ENCODE measurements at places on chromosomes 1 and 21.

DNA sequence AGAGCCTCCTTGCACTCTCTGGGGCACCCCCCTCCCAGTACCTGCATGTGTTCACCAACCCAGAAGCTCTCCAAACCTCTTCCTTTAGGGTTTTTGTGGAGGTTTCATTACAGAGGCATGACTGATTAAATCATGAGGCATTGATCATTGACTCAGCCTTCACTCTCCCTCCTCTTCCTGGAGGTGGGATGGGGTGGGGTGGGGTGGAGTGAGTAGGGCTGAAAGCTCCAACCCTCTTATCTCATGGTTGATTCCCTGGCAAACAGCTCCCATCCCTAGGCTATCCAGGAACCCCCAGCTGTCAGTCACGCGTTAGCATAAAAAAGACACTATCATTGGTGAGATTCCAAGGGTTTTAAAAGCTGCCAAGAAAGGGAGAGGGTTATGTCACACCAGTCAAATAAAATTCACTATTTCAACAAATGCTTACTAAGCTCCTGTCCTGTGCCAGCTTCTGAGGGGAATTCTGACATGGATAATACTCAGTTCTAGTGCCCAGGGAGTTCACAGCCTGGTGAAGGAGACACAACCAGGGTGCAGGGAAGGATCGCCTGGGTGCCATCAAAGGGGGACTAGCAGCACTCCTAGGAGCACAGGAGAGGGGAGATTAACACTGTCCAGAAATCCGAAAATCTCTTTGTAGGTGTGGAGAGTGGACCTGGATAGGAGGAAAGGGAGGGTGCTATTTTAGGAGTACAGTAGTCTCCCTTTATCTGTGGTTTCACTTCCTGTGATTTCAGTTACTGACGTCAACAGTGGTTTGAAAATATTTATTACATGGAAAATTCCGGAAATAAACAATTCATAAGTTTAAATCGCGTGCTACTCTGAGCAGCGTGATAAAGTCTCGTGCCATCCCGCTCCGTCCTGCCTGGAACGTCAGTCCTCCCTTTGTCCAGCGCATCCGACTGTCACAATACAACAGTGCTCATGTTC lies 6.8 kb upstream of the IL24 start:
- DNase-seq: peak; percentile 54

- DNase-seq: no peak
Observed at GRCh38 chr21:42164818-42165217, 54.1 kb upstream of the ABCG1 start.

DNA sequence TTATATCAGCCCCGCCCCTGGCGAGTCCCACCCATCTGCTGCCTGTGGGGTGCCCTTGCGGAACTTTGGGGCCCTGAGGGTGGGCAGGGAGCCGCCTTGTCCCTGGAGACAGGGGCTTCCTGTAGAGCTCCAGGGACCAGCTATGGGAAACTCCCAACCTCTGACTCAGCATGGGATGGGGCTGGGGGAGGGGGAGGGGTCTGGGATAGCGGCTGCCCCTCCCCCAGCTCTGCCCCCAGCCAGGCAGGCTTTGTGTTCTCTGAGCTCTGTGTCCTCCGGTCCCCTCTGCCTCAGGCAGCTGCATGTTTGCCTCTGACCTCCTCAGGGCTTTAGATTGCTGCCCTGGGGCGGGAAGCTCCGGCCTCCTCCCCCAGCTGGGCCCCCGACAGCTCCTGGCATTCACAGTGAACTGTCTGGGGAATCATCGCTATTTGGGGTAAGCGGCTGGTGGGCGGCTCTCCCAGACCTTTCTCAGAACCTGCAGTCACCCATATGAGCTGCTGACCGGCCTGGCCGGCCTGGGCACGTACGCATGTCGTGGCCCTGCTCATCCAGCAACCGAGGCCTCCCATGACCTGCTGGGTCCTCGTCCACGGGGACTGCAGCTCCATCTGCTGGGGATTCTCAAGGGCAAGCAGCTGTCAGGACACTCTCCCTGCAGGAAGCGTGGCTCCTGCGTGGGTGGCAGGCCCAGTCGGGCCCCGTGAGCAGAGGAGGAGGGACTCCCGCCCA lies 17.1 kb downstream of the ARHGEF16 start:
- DNase-seq: peak; percentile 77

GRCh38 chr21:45412909-45413611 lies 8.1 kb downstream of the COL18A1 start:
- no peak for DNase-seq

GRCh38 chr1:203536980-203537455 lies 43.1 kb downstream of the OPTC start:
- peak; percentile 71 for DNase-seq

DNA sequence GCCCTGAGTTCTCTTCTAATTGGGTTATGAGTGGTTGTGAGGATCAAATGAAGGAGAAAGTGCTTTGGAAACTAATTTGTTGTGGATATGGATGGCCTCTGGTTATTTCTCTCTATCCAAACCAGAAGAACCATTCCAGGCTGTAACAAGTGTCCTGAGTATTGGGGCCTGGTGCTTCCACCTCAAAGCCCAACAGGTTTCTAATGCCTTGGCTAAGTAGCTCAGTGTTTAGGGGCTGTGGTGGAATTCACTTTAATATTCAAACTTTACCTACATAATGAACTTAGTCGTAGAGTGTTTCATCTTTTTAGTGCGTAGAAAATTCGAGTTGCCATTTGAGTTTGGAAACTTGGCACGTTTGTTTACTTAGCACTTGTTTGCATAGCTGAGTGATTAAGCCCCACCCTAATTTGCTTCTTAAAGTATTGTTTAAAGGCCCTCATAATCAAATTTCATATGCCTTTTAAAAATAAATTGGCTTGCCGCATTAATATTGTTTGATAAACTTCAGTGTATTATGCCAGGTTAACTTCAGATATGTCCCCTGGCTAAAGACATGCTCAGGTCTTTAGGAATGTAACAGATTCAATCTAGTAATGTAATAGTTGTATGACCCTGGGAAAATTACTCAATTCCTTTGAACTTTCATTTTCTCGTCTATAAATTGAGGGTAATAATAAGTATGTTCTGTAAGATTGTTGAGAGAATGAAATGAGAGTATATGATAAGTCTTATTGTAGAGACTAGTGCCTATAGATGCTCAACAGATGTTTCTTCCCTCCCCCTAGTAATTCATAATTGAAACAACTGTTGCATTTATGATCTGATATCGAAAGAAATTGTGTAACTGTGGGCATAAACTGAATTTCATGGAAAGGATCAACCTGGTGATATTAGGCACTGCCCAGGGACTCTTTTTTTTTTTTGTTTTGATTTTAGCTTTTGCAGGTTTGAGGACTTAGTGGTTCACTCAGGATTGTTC lies 1.6 kb downstream of the AGO4 start:
- no peak for DNase-seq

GRCh38 chr1:9655836-9656235 lies 4.3 kb downstream of the PIK3CD start:
- DNase-seq: no peak

DNA sequence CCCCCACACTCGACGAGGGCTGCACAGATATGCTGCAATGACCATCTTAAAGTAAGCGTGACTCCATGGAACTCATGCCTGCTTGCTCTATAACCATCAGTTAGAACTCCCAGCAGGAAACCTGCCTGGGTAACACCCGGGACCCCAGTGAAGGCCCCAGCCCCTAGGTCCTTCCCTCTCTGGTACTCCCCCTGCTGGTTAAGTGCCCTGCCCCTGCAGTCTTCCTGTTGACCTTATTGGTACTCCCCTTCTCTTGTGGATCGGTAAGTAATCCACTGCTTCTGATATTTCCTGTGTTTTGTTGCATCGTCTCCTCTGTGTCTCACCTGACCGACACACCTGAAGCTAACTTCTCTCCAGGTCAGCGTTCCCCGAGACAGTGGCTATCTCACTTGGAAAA lies 104.8 kb upstream of the COG2 start:
- DNase-seq: no peak

- DNase-seq: peak; percentile 84
Observed at GRCh38 chr1:234978397-234979295, 150.0 kb downstream of the TOMM20 start.

- DNase-seq: no peak
Observed at GRCh38 chr1:2831596-2832212, 30.2 kb upstream of the TTC34 start.

GRCh38 chr1:219782311-219782710 lies 146.0 kb downstream of the SLC30A10 start:
- DNase-seq: no peak

Measured in fibroblast of skin of right biceps (primary cell).